ENCODE measurements at places on chromosomes 3 and 15. TPM values are rescaled to one million over a fixed set of nuclear protein-coding genes. Genes with fewer than 3 reads are reported as not detected.

The ZNF501 gene
- 2.2 TPM for total RNA-seq

The MUSTN1 gene
- total RNA-seq = not detected

The CPEB1 gene
- total RNA-seq = 18.5 TPM

- DNase-seq = no peak
Measured at GRCh38 chr3:117995842-117996437, 1038.7 kb downstream of the IGSF11 start.

GRCh38 chr15:44087578-44088465 lies 107.2 kb downstream of the FRMD5 start:
- peak; percentile 93 for DNase-seq

DNA sequence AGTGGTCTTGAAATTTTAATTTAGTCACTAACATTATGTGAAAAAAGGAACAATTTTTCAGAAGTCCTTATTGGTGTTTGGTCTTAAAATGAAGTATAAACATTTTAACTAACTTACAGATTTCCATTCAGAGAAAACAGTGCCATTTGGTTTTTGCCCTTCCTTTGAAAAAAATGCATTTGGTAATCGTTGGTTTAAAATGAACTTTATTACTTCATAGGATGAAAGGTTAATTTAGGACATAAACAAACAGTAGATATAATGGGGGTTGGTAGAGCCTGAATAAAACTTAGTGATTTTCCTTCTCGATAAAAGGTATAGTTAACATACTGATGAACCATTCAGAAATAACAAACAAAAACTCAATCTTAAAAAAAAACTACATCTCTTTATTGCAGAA lies 39.7 kb downstream of the TFG start:
- DNase-seq = no peak
